Panc1 (cell line): ENCODE measurements at places on chromosomes 2 and 18. TPM values are rescaled to one million over a fixed set of nuclear protein-coding genes. Genes with fewer than 3 reads are reported as not detected.

ZNF532 gene
- 49.8 TPM for total RNA-seq

KCNK3 gene
- 32.8 TPM for total RNA-seq

MAP2 gene
- total RNA-seq, result 44.9 TPM

DNA sequence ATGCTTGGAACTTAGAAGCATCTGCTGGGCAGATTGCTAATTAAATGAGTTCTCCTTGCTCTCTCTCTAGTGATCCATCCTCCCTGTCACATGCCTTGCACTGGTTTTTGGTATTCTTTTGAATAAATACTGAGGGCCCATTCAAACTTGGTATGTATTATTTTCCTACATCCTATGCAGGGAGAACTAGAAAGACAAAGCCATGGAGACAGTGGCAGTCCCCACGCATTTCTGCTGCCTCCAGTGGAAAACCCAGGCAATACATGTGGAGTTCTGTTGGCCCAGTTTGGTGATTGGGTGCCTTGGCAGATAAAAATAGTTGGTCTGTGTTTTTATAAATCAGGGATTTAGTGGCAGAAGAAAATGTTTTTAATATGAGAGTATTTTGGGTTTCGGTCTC is 68.7 kb downstream of the DIS3L2 start:
- no peaks in the 10 kb centered on the region for H3K4me1 ChIP-seq
- H3K27me3 ChIP-seq, result no peaks in the 10 kb centered on the region
- no peak for DNase-seq
- no peak overlapping the region for H3K4me3 ChIP-seq

DNA sequence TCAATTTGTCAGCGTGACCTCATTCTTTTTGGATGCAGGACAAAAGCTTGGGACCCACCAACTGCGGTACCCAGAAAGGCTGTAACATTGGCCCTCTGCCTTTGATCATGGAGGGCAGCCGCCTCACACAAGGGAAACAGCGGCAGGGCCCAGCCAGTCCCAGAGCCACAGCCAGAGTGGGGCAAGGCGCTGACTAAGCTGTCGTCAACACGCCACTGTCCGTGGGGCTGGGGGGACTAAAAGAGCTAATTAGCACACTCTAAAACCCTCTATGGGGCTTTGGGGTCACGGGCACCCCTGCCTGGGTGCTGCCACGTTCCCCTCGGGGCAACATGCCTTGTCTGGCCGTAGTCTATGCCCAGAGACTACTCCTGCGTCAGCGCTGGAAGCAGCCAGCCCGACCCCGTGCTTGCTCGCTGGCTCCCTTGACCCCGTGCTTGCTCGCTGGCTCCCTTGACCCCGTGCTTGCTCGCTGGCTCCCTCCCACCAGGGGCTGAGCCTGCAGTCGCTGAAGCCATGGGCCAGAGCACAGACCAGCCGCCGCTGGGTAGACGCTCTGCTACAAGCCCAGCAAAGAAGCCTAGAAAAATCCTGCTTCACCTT is 598.4 kb downstream of the MBD2 start:
- no peaks in the 10 kb centered on the region for H3K36me3 ChIP-seq
- H3K27ac ChIP-seq, result no peak overlapping the region
- no peak for DNase-seq
- H3K27me3 ChIP-seq, result no peaks in the 10 kb centered on the region

GRCh38 chr18:57296336-57296735 is 56.0 kb upstream of the ST8SIA3 start:
- no peak overlapping the region for H3K27ac ChIP-seq
- H3K27me3 ChIP-seq, result no peaks in the 10 kb centered on the region
- no peak overlapping the region for H3K4me3 ChIP-seq
- no peak for DNase-seq
- no peaks in the 10 kb centered on the region for H3K4me1 ChIP-seq

DNA sequence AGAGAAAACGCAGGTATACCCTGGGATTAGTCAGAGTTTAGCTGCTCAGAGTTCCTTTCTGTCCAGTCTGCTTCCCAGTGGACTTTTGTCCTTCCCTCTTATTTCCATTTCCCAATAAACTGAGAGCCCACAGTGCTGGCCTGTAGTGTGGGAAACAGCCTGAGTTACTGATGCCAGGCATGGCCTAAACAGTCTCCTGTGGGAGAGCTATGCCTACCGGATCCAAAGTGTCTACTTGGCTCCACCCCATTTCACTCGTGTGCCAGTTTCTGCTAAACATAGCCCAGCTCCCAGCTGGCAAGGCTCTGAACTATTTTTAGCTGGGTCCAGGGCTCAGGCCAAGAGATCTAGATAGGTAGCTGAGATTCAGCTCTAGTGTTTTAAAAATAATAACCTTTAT is 15.6 kb upstream of the PPP1CB start:
- no peak overlapping the region for H3K4me3 ChIP-seq
- DNase-seq, result no peak
- no peaks in the 10 kb centered on the region for H3K4me1 ChIP-seq
- no peak overlapping the region for H3K27ac ChIP-seq
- no peaks in the 10 kb centered on the region for H3K27me3 ChIP-seq
- no peaks in the 10 kb centered on the region for H3K36me3 ChIP-seq

DNA sequence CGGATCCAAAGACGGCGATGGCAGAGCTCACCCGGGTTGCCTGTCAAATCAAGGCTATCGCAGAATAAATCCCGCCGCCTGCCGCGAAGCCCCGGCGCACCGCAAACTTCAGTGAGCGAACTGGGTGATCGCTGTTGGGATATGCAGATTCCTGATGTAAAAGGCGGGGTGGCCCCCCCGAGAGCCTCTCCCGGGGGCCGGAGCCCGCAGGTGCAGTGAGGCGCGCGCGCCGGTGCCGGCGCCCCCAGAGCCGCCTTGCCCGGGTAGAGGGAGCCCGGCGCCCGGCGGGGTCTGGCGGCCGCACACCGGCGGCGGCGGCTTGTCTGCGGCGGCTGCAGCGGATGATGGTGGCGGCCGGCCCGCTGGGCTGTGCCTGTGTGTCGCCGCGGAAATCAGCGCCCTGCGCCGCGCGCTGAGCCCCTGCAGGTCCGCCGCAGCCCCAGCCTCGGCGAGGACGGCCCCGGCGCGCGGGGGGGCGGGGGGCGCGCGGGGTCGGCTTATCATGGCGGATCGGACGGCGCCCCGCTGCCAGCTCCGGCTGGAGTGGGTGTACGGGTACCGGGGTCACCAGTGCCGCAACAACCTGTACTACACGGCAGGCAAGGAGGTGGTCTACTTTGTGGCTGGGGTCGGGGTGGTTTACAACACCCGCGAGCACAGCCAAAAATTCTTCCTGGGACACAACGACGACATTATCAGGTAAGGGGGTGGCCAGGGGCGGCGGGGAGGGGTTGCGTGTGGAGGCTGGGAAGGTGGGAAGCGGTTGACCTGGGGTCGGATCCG is 1.3 kb downstream of the EML6 start:
- H3K36me3 ChIP-seq, result no peaks in the 10 kb centered on the region
- DNase-seq, result no peak
- H3K4me3 ChIP-seq, result peak overlapping the region; percentile 85
- H3K27me3 ChIP-seq, result peaks cover 4% of the 10 kb centered on the region; the same call in 1 of the 2 replicates

DNA sequence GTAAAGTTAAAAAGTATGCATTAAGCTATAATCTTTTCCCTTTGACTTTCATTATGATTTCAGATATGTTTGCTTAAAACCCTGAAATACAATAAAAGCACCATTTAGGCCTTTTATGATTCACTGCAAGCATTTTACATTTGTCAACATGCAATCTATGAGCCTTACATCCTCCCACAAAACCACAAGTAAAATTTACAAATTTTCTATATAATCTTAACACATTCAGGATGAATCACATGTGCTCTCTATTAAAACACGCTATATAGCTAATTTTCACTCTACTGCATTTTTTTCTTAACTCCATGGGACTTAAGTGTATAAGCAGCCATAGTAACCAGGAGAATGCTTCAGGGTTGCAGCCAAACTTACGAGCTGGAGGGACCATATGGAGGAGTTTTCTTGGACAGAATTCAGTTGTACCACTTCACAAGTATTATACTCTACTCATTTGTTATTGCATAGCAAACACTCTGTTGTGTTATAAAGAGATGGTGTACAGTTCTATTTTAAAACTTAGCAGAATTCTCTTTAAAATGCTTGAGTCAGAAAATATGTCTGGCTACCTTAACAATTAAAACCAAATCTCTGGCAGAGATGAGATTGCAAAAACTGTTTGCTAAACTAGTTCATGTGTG is 293.2 kb downstream of the ALK start:
- no peaks in the 10 kb centered on the region for H3K4me1 ChIP-seq
- no peaks in the 10 kb centered on the region for H3K36me3 ChIP-seq
- H3K4me3 ChIP-seq, result no peak overlapping the region
- peaks cover 16% of the 10 kb centered on the region for H3K27me3 ChIP-seq
- no peak for DNase-seq
- H3K27ac ChIP-seq, result no peak overlapping the region

- peak overlapping the region; percentile 69; the same call in 1 of the 2 replicates for H3K27ac ChIP-seq
- no peaks in the 10 kb centered on the region for H3K27me3 ChIP-seq
- no peak for DNase-seq
- H3K4me3 ChIP-seq, result no peak overlapping the region
- no peaks in the 10 kb centered on the region for H3K36me3 ChIP-seq
Observed at GRCh38 chr2:28277466-28277865, 115.2 kb upstream of the FOSL2 start.

- no peak overlapping the region for H3K4me3 ChIP-seq
- no peaks in the 10 kb centered on the region for H3K27me3 ChIP-seq
- no peak overlapping the region for H3K27ac ChIP-seq
- no peak for DNase-seq
Observed at GRCh38 chr2:170680172-170680941, 34.8 kb upstream of the SP5 start.

GRCh38 chr2:179096090-179096489 is 46.2 kb upstream of the CCDC141 start:
- no peaks in the 10 kb centered on the region for H3K4me1 ChIP-seq
- H3K27me3 ChIP-seq, result no peaks in the 10 kb centered on the region
- H3K4me3 ChIP-seq, result no peak overlapping the region
- DNase-seq, result no peak

- H3K27ac ChIP-seq, result no peak overlapping the region
- H3K4me1 ChIP-seq, result no peaks in the 10 kb centered on the region
- H3K4me3 ChIP-seq, result no peak overlapping the region
- H3K36me3 ChIP-seq, result no peaks in the 10 kb centered on the region
Observed at GRCh38 chr2:135022952-135023880, 24.0 kb downstream of the MAP3K19 start.

DNA sequence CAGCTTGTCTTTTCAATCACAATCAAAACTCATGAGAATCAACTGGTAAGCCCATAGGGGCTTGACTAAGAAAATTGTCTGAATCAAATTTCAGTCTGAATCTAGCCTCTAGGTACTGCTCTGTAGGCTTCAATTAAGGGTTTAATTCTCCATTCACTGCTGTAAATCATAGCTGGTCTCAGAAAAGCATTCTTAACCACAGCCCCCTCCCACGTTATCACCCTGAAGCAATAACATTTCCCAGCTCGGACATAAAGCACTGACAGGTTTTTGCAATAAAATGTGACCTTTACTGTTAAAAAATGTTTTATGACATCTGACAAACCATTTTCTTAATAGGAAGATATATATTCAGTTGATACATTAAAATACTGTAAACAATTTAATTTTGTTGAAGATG is 55.0 kb downstream of the LRP1B start:
- no peaks in the 10 kb centered on the region; the same call in 1 of the 2 replicates for H3K36me3 ChIP-seq
- H3K27ac ChIP-seq, result no peak overlapping the region
- no peak overlapping the region for H3K4me3 ChIP-seq
- DNase-seq, result no peak
- no peaks in the 10 kb centered on the region for H3K4me1 ChIP-seq
- H3K27me3 ChIP-seq, result no peaks in the 10 kb centered on the region

DNA sequence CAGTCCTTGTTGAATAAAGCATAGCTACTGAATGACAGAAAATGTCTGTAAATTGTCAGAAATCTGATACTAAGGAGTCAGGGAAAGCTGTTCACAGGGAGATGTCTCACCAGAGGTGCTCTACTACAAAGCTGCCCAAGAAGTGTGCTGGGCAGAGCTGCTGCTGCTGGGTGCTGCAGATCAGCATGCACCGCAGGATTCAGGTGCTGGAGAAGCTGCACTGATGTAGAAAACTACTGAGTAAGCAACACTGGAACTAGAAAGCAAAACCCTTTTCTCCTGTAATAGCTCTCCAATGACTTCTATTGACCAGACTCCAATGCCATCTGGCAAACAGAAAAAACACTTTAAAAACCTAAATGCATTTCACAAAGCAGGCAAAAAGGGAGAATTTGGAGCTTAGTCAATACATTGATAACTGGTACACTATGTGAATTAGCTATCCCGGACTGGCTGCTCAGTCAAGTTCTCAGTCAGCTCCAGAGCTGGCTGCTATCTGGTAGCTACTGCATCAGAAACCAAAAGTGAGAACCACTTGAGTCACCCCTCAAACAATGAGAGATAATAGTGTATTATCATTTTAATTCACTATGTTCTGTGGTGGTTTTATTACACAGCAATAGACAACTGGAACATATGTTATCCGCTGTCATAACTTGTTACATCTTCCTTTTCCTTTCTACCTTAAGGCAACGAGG is 493.1 kb downstream of the CPS1 start:
- no peak overlapping the region for H3K4me3 ChIP-seq
- no peak for DNase-seq
- H3K4me1 ChIP-seq, result no peaks in the 10 kb centered on the region
- no peaks in the 10 kb centered on the region for H3K36me3 ChIP-seq

DNA sequence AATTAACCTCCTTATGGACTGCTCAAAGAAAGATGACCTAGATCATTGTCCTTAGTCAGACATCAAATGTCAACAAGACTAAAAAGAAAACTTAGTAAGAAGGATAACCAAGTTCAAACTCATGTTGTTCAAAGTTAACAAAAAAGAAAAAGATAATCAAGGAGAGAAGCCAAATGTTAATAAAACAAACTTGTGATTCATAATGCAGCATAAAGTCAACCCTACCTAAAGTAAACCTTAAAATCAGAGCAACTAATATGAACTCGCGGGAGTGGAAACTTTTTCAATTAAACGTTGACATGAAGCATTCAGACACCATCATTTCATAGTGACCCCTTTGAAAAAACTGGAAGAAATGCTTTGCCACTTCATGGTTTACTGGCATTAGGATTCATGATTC is 52.9 kb downstream of the DNER start:
- no peak for DNase-seq
- H3K27me3 ChIP-seq, result peaks cover 2% of the 10 kb centered on the region; the same call in 1 of the 2 replicates
- no peak overlapping the region for H3K4me3 ChIP-seq
- H3K27ac ChIP-seq, result no peak overlapping the region
- H3K36me3 ChIP-seq, result no peaks in the 10 kb centered on the region
- H3K4me1 ChIP-seq, result no peaks in the 10 kb centered on the region
